ENCODE measurements at places on chromosomes 6 and 20.

- DNase-seq, result no peak
These were observed 5.2 kb downstream of the C20orf204 start for GRCh38 chr20:64041040-64041780.

- DNase-seq, result peak; percentile 75
These were observed 413 bp downstream of the PTPRA start for GRCh38 chr20:2873747-2874041.

GRCh38 chr6:303948-304558 is 11.8 kb downstream of the DUSP22 start:
- DNase-seq, result no peak

- no peak for DNase-seq
These were observed 83.9 kb downstream of the CDC5L start for GRCh38 chr6:44471271-44471981.

- DNase-seq, result no peak
These were observed 459.9 kb upstream of the JARID2 start for GRCh38 chr6:14786008-14786407.

DNA sequence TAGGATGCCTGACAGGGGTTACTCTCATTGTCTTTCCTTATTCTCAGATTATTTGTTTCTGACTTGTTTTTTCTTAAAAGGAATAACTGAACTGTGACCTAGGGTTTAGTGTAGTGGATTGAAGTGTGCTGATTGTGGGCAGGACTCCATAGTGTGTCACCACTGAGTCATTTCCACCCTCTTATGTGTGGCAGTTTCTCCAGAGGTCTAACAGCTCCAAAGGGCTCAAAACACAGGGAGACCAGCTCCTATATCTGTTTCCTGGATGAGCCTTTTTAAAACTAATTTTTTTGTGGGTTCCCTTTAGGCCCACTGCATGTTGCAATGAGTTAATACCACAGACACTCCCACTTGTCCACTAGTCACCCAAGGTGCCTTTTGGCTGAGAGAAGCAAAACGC is 951.1 kb upstream of the ADGRB3 start:
- no peak for DNase-seq

GRCh38 chr6:88609983-88610382 is 353.4 kb downstream of the RNGTT start:
- no peak for DNase-seq

- no peak for DNase-seq
These were observed 48.0 kb downstream of the NPEPL1 start for GRCh38 chr20:58740356-58741308.

DNA sequence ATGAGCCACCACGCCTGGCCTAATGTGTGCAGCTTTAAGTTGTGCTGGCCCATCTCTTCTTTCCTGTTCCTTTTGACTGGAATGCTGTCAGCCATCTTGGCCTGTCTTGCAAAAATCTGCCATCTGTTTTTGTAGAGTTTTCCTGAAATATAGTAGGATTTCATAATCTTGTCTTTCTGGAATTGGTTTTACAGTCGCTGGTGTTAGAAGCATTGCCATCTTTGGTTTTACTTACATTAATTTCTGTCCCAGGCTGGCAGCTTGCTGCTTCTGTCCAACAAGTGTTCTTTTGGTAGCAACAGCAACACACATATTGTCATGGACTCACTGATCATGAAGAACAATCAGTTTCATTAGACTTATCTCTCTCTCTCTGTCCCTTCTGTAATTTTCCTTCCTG is 29.1 kb upstream of the TULP1 start:
- DNase-seq, result no peak

DNA sequence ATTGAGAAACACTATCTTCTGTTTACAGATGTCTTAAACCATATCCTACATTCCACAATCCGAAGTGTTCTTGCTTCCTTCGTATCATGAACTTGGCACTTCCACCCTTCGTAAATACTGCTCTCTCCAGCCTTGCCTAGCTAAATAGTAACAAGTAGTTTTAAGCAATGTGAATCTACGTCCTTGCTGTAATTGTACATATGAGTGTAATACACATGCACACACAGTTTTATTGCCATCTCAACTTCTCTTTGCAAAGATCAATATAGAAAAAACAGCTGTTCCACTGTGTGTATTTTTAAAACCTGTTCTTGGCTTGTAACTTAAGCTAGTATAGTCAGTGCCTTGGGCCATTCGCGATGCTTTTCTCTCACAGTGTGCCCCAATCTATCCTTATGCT is 1524.7 kb downstream of the GRIK2 start:
- no peak for DNase-seq

GRCh38 chr6:154390034-154390433 is 33.4 kb upstream of the IPCEF1 start:
- DNase-seq, result no peak

GRCh38 chr6:134165561-134166201 is 113.3 kb upstream of the SLC2A12 start:
- DNase-seq, result peak; percentile 9

- DNase-seq, result no peak
These were observed 257.1 kb downstream of the SAMD5 start for GRCh38 chr6:147765541-147765940.

DNA sequence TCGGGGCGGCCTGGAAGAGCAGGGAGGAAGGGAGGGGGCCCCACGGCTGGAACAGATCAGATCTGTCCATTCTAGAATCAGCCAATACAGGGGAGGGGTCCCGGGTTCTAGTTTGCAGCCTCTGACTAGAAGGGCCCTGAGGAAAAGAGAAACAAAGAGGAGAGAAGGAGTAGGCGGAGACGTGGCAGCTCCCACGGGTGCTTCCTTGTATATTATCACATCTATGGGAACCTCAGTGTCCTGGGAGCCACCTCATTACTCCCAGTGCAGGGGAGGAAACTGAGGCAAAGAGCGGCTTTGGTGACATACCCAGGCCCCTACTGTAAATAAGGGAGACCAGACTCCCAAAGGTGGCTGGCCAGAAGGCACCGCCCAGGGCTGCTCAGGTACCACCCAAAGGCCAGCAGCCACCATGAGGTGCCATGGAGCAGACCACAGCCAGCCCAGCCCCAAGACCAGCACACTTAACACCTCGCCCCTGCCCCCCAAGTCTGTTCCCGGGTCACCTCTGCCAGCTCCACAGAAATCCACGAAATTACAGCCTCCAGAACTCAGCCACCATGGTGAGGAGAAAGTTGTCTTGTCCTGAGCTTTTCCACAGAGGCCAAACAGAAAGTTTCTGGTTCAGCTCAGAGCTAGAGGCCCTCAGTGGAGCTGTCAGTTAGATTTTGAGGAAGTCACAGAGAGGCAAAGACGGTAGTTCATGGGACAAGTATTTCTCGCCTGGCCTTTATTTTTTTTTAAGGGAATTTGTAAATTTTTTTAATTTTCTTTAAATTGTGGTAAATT is 2.1 kb downstream of the ZC3H12D start:
- DNase-seq, result peak; percentile 77

GRCh38 chr6:39684790-39685488 is 40.3 kb downstream of the KIF6 start:
- peak; percentile 3 for DNase-seq

DNA sequence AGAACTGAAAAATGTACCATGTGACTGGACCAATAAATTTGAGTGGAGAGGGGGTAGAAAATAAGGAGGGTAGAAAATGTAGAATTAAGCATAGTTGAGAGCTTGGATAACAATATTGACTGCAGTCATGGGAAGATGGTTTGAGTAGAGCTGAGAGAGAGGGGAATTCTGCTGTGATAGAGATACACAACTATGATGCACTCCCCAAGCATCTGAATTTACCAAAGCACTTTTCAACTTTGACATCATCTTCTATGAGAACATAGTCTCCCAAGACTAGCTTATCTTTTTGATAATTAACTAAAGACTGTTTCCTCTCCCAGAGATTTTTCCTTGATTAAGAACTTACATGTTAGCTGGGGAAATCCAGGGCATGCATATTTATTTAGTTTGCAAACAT is 103.1 kb downstream of the TNFRSF21 start:
- no peak for DNase-seq

GRCh38 chr20:45840700-45841198 is 7.2 kb downstream of the SNX21 start:
- DNase-seq, result no peak

DNA sequence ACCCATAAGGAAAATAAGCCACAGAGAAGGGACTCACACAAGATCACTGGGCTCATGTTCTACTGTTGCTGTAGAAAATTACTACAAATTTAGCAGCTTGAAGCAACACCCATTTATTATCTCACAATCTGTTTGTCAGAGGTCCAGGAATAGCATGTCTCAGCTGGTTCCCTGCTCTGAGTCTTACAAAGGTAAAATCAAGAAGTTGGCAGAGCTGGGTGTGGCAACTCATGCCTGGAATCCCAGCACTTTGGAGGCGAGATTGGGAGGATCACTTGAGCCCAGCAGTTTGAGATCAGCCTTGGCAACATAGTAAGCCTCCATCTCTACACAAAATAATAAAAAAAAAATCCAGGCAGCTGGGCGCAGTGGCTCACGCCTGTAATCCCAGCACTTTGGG is 28.5 kb upstream of the ZNF831 start:
- DNase-seq, result no peak

GRCh38 chr6:147255948-147256674 is 51.9 kb downstream of the STXBP5 start:
- DNase-seq, result no peak

GRCh38 chr6:39814236-39814635 is 22.1 kb downstream of the DAAM2 start:
- DNase-seq, result no peak

- no peak for DNase-seq
These were observed 214.6 kb upstream of the CDH4 start for GRCh38 chr20:61037498-61037897.

- DNase-seq, result no peak
These were observed 401.1 kb downstream of the SAMD5 start for GRCh38 chr6:147909640-147910039.

DNA sequence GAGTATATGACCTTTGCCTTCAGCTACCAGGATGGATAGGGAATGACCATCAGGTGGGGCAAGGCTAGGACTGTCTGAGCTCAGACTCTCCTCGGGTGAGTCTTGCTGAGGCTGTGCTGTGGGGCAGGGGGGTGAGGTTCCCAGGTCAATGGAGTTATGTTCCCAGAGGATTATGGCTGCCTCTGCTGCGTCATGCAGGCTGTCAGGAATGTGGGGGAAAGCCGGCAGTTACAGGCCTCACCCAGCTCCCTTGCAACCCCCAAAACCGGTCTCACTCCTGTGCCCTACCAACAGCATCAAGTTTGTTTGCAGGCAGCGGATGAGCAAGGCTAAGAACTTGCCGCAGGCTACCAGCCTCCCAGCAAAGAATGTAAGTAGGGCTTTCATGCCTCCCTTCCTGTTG is 93.5 kb downstream of the ESR1 start:
- DNase-seq, result no peak

DNA sequence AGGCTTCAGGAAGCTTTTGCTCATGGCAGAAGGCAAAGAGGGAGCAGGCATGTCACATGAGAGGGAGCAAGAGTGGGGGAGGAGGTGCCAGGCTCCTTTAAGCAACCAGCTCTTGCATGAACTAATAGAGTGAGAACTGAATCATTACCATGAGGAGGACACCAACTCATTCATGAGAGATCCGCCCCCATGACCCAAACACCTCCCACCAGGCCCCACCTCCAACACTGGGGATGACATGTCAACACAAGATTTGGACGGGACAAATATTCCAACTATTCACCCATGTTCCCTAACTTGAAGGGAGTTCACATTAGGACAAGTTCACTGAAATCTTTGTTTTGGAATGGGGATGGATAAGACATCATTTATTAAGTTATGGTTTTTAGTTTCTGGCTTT is 155.2 kb upstream of the ESR1 start:
- DNase-seq, result peak; percentile 4

- DNase-seq, result no peak
These were observed 39.3 kb downstream of the NINL start for GRCh38 chr20:25546048-25546447.

- no peak for DNase-seq
These were observed 93.6 kb downstream of the SYNE1 start for GRCh38 chr6:152543519-152543918.

DNA sequence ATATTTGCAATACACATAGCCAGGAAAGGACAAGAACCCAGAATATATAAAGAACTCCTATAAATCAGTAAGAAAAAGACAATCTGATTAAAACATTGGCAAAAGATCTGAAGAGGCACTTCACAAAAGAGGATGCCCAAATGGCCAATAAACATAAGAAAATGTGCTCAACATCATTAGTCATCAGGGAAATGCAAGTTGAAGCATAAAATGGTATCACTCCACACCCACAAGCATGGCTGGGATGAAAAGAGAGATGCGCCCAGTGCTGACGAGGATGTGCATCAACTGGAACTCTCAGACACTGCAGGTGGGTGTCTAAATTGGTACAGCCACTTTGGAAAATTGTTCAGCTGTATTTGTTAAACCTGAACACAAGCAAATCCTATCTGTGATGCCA is 42.4 kb upstream of the MLN start:
- DNase-seq, result no peak

DNA sequence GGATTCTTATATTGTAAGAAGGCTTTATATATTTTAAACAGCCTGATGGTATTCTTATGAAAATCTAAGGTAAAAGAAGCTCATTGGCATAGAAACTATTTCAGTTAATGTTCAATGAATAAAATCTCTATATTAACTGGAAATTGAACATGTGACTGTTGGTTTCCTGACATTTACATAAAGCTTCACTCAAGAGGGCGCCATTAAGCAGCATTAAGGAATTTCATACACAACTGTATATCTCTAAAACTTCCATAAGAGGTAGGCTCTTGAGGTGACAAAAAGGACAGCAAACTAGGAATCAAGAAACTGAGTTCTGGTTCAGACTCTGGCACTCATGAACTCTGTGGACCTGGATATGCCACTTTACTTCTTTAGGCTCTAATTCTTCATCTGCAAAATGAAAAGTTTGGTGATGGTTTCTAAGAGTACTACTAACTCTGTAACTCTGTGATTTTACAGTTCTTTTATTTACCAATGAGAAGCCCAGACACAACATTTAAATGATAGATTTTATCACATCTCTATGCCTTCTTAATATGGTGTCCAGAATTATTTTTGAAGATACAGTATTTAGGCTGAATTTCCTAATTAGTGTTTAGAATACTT is 147.5 kb downstream of the FLRT3 start:
- peak; percentile 0 for DNase-seq

GRCh38 chr6:148649454-148649963 is 97.3 kb upstream of the UST start:
- DNase-seq, result peak; percentile 12

DNA sequence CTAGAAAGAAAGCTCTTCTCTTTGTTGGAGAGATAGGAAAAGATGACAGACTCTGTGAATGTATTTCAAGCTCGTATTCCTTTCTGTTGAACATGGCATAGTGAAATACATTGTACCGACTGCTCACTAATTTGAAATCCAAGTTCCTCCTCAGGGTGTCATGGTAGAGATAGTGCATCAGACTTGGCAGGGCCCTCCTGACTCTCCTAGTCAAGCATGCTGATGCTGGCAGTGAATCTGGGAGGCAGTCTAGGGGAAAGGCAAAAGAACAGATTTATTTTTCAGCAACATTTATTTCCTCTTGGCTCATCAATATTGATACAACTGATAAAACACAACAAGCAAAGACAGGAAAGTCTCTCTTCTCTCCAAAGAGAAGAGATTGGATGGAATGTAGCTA is 356.3 kb upstream of the IRAK1BP1 start:
- no peak for DNase-seq
